AG04450 (cell line): ENCODE measurements at places on chromosomes 7 and 10. TPM values are rescaled to one million over a fixed set of nuclear protein-coding genes. Genes with fewer than 3 reads are reported as not detected.

DNA sequence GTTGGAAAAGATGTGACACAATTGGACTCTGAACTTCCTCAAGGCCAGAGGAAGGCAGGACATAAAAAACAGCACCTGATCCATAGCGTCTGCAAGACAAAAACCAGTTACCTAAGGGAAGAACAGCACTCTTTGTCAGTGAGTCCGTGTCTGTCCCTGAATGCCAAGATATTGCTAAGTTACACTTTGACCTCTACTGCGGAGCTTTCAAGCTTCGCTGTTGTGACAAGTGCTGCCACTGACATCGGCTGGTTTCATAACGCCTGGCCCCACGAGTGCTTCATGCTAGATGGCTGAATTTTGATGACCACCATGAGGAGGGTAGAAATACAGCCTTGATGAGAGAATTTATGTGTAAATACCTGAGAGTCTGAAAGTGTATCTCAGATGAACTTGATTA is 49.7 kb upstream of the JAZF1 start:
- no peak for DNase-seq

PLEKHA1 gene
- 17.6 and 25.5 TPM in 2 replicates for polyA plus RNA-seq

GRCh38 chr7:81845744-81846241 is 75.9 kb upstream of the HGF start:
- no peak for DNase-seq

MRLN gene
- not detected in 2 replicates for polyA plus RNA-seq

DNA sequence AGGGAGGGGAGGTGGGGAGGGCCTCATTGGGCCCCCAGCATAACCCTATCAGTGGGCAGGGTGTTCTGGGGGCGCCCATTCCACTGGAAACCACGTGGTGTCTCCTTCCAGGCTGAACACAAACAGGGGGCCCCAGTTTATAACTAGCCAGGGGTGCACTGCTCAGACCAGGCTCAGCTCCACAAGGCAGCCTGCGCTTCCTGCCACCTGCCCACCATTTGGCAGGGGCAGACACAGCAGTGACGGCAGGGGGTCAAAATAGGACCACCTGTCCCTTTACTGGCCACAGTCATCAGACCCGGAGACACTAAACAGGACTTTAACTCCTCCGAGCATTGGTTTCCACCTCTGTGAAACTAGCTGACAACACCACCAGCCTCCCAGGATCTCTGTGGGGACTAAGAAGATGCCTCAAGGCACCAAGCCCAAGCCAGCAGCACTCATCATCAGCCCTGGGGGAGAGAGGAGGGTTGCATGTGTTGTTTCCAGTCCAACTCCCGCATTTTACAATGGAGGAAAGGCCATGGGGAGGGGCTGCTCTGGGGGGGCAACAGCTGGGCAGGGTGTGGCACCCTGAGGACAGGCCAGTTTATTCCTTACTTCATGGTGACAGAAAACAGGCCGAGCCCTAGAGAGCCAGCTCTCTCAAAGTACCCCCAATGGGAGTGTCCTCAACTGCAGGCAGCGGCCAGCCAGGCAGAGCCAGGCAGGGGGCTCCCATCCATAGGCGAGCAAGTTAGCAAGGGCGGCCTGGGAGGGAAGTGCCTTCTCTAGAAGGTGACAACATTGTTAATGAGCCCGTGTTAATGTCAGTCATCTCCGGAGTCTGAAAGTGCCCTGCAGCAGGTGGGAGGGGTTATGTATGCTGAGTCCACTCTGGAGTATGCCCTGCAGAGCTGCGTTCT is 127.6 kb downstream of the TNS3 start:
- no peak for DNase-seq

HECW1 gene
- 2.6 and 3.2 TPM in 2 replicates for polyA plus RNA-seq

- no peak for DNase-seq
Measured at GRCh38 chr10:132142396-132143161, 44.2 kb upstream of the DPYSL4 start.

WNT8B gene
- polyA plus RNA-seq, result not detected in 2 replicates

GRCh38 chr7:20916311-20916710 is 129.6 kb upstream of the SP8 start:
- DNase-seq, result no peak

DNA sequence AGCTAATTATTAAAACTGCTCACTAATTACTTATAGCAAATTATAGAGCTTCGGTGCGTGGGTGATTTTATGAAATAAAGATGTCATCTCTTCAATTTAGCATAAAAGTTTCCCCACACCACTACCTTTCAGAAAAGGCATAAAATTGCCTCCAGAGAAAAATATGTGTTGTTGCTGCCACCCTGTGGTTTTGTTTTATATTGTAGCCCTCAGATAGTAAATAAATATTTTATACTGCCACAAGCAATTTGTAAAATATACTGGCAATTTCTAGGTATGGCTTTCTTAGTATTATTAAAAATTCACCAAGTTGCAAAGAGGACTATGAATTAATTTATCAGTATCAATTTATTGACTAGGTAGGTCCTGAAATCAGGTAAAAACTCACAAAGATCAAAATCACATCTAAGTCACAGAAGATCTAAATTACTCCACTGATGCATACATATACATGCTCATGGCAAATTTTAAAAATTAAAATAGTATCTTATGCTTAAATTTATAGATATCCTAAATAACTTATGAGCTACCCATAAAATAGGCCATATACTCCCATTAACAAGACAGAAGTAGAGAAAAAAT is 26.5 kb downstream of the ASNS start:
- no peak for DNase-seq

VSTM2A gene
- not detected in 2 replicates for polyA plus RNA-seq

DNA sequence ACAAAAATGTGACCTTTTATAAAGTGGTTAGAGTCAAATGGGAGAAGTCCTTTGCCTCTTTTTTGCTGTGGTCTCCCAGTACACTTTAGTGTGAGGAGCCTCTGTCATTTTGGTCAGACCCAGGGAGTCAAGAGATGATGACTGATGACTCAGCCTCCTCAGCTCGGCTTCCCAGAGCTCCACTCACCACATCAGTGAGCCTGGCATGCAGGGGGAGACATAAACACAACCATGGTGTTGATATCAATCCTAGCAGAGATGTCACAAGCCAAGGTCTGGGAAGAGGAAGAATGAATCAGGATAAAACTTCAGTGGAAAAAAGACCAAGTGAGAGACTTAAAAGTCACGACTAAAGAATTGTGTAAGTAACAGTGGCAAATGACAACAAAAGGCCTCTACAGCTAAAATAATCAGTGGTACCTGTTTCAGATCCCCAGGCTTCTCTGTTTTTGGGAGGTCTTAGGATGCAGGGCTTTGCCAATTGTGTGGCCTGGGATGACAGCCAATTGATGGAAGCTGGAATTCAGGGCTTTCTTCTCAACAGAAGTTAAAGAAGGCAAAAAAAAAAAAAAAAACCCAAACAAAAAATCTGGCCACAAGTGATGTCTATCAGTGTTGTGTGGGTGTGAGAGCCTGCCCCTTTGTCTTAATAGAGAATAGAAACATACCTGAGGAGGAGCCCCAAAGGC is 50.2 kb downstream of the TFAM start:
- peak; percentile 87 for DNase-seq

- no peak for DNase-seq
Measured at GRCh38 chr7:27523321-27523720, 139.4 kb downstream of the HIBADH start.

DNA sequence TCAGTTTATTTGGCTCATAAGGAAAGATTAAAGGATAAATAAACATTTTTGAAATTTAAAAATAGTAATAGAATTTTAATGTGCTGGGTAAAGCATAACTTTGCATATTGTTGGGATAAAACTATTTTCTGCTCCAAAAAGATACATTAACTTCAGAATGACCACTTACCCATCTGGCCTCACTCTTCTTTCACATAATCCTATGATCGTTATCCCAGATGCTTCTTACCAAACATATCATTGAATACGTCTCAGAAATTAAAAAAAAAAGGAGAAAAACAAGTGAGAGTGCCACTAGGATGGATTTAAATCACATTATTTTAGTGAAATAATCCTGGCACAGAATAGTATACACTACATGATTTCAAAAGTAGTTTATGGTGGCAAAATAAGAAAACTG is 677.5 kb upstream of the ZWINT start:
- no peak for DNase-seq

TFEC gene
- 0.01 and 0.10 TPM in 2 replicates for polyA plus RNA-seq

CALHM3 gene
- not detected in 2 replicates for polyA plus RNA-seq

RPEL1 gene
- 0.15 and 0.20 TPM in 2 replicates for polyA plus RNA-seq

DNA sequence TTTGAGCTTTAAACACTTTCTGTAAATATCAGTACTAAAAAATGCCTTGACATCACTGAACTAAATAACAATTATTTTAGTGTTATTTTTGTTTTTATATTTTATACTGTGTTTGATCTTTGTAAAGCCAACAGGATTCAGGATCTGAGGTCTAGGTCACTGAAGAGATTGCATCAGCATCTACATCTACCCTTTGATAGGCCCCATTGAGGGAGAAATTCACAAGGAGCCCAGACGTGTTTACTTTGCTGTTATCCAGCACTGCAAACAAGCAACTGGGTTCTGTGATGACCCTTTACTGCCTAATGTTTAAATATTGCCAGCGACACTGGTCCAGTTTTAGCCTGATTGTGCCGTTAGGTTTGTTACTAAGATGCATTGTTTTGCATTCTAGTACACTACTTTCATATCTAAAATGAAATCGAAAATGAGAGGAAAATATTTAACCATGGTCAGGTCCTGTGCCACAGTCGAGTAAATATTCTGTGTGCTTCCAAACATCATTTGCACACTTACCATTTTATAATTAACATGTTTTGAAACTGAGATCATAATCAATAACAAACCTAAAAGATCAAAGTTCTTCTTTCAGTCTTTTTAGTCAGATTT is 48.7 kb downstream of the SP8 start:
- no peak for DNase-seq

GRCh38 chr7:135170274-135170997 is at the start of gene CYREN:
Gene CYREN (minus strand): TSS chr7:135170707. CDS start chr7:135168922, 1,785 bp downstream.
- DNase-seq, result peak; percentile 74

SLC26A3 gene
- polyA plus RNA-seq, result not detected in 2 replicates

GRCh38 chr10:121466424-121466823 is 131.8 kb downstream of the FGFR2 start:
- DNase-seq, result no peak

ATP5MK gene
- polyA plus RNA-seq, result 258 and 407 TPM in 2 replicates

- no peak for DNase-seq
Measured at GRCh38 chr10:58784361-58784760, 271.7 kb downstream of the BICC1 start.

POLR1F gene
- 14.8 and 23.6 TPM in 2 replicates for polyA plus RNA-seq

GIGYF1 gene
- 4.4 and 5.2 TPM in 2 replicates for polyA plus RNA-seq

DNA sequence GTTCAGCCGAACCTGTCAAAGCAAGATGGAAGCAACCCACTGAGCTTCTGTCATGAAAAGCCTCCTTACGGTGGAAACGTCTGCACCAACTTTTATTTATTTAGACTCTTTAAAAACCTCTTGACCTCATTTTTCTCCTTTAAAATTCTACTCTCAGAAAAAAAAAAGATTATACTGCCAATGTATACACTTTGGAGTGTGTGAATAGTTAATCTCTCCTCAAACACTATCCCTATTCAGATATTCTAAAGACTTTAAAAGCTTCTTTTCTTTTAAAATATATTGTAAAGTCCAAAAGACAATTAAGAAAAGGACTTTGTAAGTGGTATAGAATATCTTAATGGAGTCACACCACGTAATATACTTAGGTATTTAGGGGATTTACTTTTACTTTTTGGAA is 335.2 kb upstream of the SEMA3D start:
- DNase-seq, result no peak

GRCh38 chr7:129072479-129073011 is 17.6 kb upstream of the TNPO3 start:
- no peak for DNase-seq

CYP2W1 gene
- not detected in 2 replicates for polyA plus RNA-seq

SLC25A28 gene
- polyA plus RNA-seq, result 20.4 and 21.5 TPM in 2 replicates

DNA sequence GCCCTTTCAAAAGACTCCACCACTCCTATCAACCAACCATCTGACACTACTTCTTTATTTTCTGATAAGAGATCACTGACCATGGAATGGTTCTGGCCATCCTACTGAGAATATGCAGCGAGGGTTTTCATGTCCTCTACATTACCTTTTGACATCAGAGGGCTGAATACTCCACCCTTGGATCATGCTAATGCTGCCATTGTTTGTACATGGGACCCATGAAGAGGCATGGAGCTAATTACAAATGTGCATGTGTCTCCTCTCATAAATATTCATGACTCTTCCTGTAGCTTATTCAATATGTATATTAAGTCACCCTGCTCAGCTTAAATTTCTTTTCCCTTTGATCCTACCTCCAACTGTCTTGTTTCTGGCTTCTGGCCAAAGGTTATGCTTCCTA is 1065.8 kb upstream of the GHITM start:
- no peak for DNase-seq
